NCI-H524 treated with DMSO at 0.1 percent for 48 hours (cell line): ENCODE measurements at places on chromosomes 5 and 9.

DNA sequence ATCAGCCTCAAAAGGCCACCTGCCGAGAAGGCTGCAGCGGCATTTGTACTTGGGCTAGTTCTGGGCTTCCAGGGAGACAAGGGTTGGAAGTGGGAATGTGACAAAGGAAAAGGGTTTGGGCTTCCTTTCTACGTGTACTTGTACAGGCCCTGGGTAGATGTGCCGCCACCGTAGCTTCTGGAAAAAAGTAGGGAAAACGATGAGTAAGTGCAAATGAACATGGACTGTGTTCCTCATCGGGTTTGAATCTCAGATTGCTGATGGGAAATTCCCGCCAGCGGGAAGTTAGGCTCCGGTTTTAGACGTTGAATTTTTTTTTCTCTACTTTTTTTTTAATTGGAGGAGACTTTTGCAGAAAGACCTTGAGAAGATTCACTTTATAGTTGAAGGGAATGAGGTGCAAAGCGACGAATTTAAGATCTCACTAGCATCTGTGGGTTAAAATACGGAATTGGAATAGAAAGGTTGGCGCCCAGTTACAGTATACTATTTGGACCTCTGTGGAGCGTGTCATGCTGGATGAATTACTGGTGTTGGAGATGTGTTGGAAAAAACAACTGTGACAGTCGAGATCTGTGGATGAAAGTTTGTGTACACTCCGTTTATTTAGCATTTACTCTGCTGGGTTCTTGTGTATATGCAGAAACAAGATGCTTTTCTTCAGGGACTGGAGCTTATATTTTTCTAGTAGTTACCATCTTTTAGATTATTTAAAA lies 1.2 kb downstream of the G3BP1 start:
- DNase-seq = no peak

DNA sequence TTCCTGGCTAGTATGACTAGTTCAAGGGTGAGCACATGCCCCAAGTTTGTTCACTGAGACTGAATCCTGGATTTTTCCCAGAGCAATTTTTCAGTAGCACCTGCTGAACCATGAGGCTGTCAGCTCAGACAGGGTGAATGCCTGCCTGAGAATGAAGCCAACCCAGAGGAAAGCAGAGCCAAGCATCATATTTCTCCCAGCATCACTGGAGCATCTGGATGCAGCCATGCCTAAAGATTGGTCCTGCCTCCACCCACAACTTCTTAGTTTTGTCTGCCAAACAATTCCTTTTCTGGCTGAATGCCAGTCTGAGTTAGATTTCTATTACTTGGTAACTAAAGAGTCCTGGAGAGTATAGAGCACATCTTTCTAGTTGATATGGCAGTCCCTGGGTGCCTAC lies 343.6 kb downstream of the CSNK1G3 start:
- no peak for DNase-seq

DNA sequence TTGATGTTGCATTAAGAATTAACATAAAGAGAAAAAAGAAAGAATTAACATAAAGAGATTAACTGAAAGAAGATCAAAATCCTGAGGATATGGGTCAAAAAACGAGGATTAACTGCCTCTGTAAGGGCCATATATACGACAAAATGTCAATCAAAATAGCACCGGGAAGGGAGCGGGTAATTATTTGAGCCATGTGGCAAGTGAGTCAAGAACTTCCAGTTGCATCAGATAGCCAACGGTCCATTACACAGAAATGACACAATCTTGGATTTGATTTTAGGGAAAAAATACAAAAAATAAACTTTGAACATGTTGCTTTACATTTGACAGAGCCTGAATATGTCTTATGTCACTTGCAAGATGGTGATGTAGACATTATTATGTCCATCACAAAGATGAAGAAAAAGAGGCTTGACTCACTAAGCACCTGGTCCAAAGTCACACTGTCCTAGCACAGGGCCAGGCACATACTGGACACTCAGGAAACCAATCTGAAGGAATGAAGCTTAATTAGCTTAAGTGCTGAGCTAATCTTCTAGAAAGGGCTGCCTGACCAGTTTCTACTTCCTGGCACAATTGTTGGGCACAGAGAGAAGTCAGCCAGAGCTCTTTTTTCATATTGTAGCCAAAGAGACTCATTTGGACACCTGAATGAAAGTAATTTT lies 273.2 kb upstream of the PAPPA start:
- no peak for DNase-seq

DNA sequence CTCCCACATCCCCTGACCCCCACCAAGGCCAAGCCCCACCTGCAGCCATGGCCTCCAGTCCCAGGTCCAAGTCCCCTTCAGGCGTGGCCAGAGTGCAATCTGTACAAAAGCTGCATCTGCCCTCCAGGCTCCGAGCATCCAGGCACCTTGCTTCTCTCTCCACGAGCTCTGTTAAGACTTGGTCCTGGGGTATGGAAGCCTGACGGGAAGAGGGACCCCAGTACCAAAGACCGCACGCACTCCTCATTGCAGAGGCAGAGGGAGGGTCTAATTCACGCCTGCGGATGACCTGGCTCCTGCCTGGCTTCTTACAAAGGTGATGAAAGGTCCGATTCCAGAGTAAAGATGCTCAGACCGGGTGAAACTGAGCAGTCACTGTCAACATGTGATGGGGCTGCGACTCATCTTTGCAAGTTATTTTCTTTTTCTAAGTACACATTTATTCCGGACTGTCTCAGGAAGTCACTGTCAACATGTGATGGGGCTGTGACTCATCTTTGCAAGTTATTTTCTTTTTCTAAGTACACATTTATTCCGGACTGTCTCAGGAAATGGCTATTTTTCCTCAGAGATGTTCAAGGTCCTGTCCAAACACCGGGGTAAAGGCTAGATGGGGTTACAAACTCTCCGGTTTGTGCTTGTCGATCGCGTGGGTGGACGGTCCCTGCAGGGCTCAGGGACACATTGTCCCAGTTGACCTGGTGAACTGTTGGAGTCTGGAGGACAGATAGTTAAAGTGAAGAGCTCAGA lies 252.0 kb upstream of the IRX4 start:
- no peak for DNase-seq

- no peak for DNase-seq
These were observed at the start of gene SIT1 for GRCh38 chr9:35650341-35651158. TSS of gene SIT1 (minus strand) at chr9:35650931. CDS start at chr9:35650853, 78 bp downstream.

- DNase-seq = no peak
These were observed 10.0 kb downstream of the HOMER1 start for GRCh38 chr5:79503794-79504495.

- no peak for DNase-seq
These were observed 9.6 kb downstream of the SHB start for GRCh38 chr9:38059233-38059936.

DNA sequence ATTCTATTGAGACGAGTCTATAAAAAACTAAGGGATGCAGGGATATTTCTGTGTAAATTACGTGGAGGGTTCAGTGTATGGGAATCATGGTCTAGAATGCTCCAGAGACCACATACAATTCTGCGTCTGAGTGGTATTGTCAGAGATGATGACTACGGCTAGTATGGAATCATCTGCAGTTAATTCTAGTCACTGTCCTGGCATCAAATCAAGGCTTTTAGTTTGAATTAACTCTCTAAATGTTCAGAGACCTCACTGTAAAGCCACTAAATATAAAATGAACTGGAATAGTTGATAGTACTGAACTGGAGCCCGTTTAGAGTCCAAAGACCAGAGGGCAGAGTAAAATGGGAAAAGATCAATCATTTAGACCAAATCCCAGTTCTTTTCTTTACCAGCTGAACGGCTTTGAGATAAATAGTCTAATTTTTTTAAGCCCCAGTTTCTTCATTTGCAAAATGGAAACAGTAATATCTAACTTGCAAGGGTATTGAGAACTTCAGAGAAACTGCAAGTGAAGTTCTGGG lies 599.8 kb downstream of the EBF1 start:
- no peak for DNase-seq

GRCh38 chr9:125329978-125330377 lies 68.4 kb downstream of the GAPVD1 start:
- DNase-seq = no peak

DNA sequence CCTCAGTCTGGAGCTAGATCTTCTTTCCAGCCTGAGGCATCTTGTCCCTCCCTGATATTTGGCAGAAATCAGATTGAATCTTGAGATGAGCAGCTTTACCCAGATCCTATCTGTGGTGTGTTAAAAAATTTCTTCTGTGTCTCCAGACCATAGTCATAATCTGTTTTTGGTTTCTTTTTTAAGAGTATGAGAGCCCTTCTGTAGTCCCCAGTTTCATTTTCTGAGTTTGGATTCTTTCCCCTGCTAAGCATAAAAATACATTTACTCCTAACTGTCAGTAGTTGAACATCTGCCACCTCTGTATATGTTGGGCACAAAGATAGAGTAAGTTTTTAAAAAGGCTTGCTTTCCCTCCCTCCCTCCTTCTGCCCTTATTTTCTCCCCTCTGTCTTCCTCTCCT lies 137.7 kb downstream of the CNTLN start:
- DNase-seq = no peak

- DNase-seq = no peak
These were observed 12.9 kb downstream of the ITGA1 start for GRCh38 chr5:52800394-52801213.

GRCh38 chr5:96629774-96630173 lies 32.4 kb upstream of the CAST start:
- peak; percentile 36 for DNase-seq

DNA sequence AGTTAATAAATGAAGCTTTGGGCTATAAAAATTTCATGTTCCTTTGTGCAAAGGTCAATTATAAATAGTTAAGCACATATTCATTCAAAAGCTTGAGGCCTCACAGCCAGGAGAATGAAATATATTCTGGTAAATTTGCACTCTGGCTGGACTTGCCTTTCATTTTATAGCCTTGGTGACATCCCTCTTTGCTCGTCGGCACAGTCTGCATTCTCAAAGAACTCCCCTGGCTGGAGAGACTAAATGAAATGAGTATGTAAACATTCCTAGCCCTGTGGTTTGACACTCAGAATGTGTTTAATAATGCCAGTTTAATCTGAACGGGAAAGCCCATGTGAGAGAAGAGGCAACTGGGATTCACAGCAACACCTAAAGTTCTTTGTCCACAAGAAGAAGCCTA lies 285.6 kb downstream of the BRINP1 start:
- no peak for DNase-seq

DNA sequence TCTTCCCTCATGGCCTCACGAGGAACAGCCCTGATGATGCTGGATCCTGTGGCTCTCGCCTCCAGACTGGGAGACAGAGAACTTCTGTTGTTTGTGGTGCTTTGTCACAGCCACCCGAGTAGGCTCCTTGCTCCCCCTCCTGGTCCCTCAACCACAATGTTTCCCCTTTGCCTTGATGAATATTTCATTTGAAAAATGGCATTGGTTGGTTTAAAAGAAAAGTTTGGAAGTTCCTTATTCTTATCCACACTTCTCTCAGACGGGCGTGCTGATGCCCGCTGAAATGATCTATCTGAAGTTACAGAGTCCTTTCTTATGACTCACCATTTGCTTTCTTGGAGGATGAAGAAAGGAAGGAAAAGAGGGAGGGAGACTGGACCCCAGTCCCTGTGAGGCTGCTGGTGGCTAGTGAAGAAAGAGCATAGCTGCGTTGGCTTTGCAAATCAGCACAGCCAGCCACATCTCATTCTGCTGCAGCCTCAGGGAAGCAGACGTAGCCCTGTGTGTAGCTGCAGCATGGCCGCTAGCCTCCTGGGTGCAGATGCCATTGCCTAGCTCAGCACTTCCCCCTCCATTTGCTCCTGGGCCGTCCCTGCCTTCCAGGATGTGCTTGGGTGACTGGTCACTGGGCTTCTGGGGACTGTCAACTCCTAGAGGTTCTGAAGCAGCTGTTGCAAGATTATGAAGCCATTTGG lies 185.9 kb downstream of the ERCC6L2 start:
- no peak for DNase-seq

- DNase-seq = no peak
These were observed 186.5 kb downstream of the ARHGEF28 start for GRCh38 chr5:73812457-73812856.

GRCh38 chr9:93149361-93149760 lies 15.3 kb upstream of the NINJ1 start:
- DNase-seq = no peak

GRCh38 chr5:62093976-62094375 lies 212.0 kb upstream of the KIF2A start:
- DNase-seq = peak; percentile 22

DNA sequence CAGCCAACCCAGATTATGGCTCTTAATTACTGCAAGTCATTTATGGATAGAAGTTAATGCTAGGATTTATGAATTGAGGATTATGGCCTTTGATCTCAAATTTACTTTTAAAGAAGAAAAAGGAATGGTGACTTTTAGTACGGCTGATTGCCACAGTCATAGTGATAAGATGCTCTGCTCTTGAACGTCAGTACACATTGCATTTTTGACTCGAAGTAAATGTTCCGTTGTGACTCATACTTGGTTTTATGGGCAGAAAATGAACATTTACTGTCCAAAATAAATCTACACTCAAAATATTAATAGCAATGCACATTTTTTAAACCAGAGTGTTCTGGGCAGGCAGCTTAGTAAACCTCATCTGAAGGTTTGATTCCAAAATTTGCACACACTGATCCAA lies 830 bp downstream of the ADAMTSL1 start:
- no peak for DNase-seq

- no peak for DNase-seq
These were observed 245.9 kb downstream of the ACTL7B start for GRCh38 chr9:108609897-108610253.

DNA sequence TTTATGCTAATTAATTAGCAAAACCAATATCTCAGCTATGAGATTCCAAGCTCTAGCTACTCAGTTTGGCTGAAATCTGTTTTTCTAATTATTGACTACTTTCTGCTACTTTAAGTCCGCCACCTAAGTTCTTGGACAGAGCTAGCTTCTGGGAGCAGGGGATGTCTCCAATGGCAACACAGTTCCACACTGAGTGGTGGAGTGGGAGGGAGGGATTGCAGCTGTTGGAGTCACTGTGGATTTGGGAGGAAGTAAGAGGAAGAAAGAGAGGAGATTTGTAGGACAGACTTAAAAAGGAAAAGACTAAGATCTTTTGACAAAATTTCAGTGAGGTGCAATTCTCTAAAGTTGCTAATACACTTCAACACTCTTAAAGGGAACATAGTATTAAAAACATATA lies 450.8 kb downstream of the NFIB start:
- DNase-seq = no peak

DNA sequence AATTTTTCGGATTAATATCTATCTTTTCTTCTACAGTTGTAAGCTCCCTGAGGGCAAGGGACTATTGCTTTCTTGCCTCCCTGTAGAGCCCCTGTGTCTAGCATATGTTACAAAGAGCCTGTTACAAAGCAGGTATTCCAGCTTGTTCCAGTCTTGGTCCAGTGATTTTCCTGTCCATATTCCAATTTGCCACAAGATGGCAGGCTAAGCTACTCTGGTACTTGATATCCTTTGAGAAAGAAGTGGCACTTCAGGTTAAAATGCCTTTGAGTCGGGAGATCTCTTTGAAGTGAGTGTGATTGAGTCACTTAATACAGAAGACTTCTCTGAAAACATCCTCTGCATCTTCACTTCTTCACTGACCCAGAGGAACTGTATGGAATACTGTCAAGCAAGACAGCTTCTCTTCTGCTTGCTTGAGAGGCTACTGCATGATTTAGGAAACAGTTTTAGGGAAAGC lies 24.5 kb downstream of the CAVIN4 start:
- DNase-seq = peak; percentile 86

DNA sequence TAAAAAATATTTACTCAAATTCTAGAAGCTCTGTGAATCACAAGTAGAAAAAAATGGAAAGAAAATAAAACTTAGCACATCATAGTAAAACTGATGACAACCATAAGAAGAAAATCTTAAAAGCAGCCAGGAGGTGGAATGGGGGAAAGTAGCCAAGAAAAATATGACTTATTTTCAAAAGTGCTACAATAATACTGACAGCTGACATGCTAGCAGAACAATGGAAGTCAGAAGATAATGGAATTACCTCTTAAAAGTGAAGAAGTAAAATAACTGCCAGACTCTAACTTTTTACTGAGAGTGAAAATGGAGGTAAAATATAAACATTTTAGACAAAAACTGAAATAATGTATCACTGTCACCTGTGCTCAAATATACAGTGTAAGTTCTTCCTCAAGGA lies 532.2 kb upstream of the SGCD start:
- DNase-seq = no peak
